ENCODE measurements at places on chromosomes 4 and X.

- no peak for DNase-seq
Measured at GRCh38 chrX:13658602-13659001, 5.7 kb downstream of the TCEANC start.

DNA sequence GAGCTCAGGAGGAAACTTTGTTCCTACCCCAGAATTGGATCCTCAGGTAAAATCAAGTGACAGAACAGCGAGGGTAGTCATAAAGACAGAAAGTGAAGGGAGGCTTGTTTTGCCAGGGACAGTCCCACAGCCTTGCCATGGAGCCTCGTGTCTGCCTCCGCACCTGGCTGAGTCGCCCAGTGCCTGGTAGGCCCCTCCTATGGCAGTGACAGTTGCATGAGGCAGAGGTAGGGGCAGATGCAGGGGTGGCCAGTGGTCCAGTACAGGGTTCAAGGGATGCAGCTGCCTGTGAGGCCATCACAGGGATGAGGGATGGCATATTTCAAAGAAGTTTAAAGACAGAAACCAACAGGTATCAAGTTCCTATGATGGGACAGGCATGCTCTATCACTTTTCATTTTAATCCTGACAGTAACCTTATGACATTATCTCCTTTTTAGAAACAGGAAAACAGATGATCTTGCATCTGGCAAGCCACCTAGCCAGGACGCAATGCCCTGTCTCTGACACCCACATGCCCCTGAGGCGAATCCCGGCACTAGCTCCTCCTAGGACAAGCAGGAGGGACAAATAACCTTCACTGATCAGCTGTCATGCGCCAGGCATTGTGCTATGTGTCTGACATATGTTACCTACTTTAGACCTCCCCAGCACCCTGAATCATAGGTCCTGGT, 127.4 kb upstream of the ENPP6 start:
- no peak for DNase-seq

GRCh38 chr4:84573385-84574068, 9.4 kb upstream of the CDS1 start:
- no peak for DNase-seq

DNA sequence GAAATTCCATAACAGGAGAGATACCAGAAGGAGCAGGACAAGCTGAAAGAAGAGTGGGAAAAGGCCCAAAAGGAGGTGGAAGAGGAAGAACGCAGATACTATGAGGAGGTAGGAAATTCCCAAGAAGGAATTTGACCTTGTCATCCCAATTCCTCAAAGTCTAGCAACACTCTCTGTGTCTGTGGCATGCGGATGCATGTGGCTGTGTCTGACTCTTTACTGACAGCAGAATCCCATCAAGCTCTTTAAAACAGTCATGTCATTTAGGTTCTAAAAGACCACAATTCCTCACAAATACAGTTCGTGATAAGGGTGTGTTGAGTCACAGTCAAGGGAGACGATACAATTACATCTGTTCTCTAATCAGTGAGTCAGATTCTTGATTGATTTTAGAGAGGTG, 68.5 kb downstream of the PHOX2B start:
- no peak for DNase-seq

DNA sequence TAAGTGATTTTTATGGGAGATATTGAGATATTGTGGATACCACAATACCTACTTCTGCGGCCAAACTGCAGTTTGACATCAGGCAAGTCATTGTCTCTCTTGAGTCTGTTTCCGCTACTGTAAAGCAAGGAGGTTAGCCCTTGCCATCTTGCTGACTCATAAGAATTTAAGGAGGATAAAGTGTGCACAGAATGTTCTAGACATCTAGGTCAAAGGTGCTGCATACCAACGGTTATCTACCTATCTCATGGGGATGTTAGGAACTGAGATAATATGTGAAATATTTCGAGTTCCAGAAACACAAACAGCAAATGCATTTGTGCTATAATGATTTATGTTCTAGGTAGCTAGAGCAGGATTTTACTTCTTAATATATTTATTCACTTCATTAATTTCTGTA, 211.5 kb upstream of the NR3C2 start:
- DNase-seq = no peak
